ENCODE measurements at places on chromosomes 5 and 9.

GRCh38 chr9:122088880-122089706, 4.0 kb downstream of the TTLL11 start:
- DNase-seq, result no peak

DNA sequence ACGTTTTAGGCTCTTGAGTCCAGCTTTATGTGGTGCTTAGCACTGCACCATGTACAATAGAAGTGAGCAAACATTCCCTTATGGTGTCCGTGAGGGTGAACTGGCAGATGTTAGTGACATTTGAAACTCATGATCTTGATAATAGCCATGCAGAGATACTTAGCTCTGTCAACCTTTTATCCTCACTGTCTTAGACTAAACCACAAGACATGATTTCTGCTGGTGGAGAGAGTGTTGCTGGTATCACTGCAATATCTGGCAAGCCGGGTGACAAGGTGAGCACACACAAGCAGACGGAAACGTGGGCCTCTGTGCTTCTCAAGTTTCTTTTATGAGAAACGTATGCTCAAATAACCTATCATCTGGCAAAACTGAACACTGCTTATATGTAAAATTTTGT, 68.4 kb downstream of the CAST start:
- no peak for DNase-seq

GRCh38 chr5:136309932-136310598, 55.3 kb downstream of the TRPC7 start:
- DNase-seq, result no peak

DNA sequence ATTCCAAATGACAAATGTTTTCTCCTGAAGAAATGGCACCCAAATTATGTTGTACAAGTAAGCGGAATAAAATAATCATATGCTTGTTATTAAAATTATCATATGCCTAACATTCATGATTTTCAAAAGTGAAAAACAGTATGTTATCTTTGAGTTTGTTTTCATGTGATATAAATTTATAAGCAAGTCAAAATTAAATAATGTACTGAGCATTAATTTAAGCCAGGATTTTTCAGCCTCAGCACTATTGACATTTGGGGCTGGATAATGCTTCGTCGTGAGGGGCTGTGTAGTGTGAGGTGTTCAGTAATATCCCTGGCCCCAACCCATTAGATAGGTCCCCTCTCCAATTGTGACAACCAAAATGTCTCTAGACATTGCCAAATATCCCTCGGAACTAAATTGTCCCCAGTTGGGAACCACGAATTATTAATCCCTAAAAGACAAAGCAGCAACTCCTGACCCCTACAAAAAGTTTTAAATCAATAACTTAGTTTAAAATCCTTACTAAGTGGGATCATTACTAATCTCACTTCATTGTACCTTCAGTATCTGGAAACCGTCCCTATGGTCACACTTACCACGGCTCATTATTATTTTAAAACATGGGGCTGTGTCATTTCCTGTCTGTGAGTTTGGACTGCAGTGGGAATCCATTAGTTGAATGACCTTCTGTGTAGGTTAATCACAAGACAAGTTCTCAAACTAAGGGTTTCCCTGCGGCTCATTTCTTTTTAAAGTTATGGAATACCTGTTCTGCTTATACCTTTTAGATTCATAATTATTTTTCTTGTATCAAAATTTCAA, 1.3 kb upstream of the NNT start:
- no peak for DNase-seq

DNA sequence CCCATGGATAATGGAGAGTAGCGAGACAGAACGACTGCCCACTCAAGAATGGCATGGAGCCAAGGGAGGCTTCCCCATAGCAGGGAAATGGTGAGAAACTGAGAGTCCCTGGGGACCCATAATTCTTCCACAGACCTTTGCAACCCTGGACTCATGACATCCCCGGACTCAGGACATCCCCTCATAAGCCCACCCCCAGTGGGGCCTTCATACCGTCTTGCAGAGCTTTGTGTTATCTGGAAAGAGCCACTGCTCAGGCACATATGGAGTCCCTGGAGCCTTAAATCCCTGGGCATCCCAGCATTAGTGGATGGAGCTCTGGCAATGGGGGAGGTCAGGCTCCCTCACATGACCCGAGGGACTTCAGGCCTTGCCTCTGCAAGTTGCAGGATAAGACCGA, 865.4 kb upstream of the ARRDC3 start:
- no peak for DNase-seq

DNA sequence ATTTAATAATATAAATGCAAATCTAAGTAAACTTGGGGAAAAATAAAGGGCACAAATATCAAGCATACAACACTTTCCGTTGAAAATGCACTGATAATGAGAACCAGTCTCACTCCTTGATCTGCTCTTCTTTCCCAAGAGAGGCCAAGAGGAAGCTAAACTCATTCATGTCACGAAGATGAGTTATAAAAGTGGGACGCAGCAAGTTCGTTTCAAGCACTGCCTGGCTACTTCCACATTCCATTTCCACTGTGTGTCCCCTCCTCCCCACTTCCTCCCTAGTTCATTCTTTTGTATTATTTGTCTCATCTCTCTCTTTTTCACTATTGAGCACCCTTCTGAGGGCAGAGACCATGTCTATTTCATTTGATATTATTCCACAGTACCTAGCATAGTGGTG, 158.1 kb downstream of the SLC24A2 start:
- no peak for DNase-seq

- DNase-seq, result no peak
These were observed 6.9 kb upstream of the PTGDS start for GRCh38 chr9:136970361-136970760.

GRCh38 chr5:68533051-68533450, 317.5 kb downstream of the PIK3R1 start:
- no peak for DNase-seq

- DNase-seq, result no peak
These were observed 2040.5 kb upstream of the C9orf72 start for GRCh38 chr9:29613773-29614172.

- DNase-seq, result no peak
These were observed 70.1 kb upstream of the PANK3 start for GRCh38 chr5:168649306-168649705.

DNA sequence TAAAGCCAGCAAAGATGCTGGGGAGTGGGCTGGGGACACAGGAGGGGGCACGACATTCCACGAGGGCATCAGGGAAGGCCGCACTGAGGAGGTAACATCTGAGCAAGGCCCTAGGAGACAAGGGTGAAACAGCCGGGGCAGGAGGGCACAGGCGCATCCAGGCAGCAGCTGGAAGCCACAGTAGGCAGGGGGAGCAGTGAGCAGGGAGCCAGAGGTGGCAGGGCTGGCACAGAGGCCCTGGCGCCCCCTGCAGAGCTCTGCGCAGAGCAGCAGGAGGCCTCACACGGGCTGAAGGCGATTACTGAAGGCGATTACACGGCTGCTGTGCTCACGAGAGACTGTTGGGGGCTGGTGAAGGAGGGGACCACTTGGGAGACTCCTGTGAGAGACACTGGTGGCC, 15.4 kb downstream of the LMAN2 start:
- DNase-seq, result no peak

DNA sequence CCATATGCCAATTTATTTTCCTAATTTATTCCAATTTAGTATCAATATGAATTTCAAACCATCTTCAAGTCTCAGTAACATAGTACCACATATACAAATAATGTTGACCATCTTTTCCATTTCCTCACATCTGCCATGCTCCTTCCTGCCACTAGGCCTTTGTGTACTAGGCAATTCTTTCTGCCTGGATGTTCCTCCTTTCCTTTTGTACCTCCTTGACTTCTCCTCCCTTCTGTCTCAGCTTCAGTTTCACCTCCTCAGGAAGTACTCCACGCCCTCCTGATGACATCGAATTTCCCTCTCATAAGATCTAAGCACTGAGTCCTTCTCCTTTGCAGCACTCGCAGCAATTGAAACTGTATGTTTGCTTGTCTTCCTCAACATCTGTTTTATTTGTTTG, 53.9 kb downstream of the MEF2C start:
- no peak for DNase-seq

- DNase-seq, result no peak
These were observed 39.1 kb downstream of the TPD52L3 start for GRCh38 chr9:6367128-6367890.

DNA sequence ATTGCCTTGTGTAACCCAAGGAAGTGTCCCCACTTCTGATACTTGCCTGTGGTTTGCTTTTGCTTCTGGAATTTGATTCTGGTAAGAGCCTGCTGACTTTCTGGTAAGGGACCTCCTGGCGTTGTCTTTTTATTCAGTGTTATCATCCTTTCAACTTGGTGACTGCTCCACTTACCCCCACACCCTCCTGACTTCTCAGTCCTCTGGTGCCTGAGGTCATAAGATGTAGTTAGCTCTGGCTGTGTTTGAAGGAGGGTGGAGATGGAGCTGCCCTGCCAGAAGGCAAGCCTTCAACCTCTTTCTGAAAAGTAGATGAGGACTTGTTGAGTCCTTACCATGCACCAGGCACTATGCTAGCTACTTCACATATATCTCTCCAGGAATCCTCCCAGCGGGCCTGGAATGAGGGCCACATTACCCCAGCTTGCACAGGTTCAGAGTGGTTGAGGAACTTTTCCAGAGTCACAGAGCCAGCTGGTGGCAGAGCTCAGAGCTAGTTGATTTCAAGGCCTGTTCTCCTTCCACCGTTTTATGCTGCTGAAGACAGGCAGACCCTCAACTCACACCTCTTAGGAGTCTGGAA, 45.2 kb upstream of the PITX1 start:
- DNase-seq, result no peak

GRCh38 chr9:111898331-111899096, 1.9 kb downstream of the UGCG start:
- no peak for DNase-seq

DNA sequence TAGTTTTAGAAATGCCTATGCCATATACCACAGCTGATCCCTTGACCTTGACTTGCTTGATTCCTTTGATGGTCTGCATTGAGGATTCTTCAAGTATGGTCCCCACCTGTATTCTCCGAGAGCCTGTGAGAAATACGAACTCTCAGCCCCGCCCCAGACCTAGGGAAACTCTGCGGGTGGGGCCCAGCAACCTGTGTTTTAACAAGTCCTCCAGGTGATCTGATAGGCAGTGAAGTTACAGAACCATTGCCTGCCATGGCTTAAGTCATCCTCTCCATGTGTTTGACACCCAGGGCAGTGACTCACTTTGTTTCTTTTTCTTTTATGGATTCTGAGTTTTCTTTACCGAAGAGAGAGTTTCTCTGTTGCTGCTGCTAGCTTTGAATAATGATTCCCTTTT, 18.5 kb downstream of the FRMPD1 start:
- DNase-seq, result no peak

- DNase-seq, result no peak
These were observed 23.5 kb downstream of the IL7R start for GRCh38 chr5:35880156-35880555.

DNA sequence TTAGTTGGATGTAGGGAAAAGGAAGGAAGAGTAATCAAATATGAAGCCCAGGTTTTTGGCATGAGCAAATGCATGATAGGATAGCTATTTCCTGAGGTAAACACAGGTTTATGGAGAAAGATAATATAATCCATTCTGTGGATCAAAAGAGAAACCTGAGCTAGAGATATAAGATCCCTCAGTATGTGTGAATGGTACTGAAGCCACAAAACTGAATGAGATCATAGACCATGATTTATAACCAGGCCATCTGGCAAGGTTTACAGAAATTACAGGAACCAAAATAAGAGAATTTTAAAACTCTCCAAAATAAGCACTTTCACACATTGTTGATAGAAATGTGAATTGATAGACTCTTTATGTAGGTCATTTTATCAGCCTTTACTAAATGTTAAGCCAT, 28.7 kb upstream of the ECM2 start:
- DNase-seq, result no peak

DNA sequence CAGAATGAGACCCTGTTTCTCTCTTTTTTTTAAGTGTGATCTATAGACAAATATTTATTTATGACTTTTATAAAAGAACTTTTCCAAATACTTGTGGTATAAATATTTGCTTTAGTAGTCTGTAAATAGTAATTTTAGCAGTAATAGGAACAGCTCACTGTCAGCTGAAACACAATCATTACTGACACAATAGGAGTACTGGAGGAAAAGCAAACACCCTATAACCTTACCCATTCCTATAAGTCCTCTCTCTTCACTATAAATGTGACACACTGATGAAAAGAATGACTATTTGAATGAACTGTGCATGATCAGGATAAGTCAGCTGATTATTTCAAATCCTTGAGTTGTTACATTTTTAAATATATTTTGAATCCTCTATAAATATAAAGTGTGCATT, 72.4 kb downstream of the CDH12 start:
- no peak for DNase-seq

GRCh38 chr5:142683881-142684505, 1.9 kb downstream of the FGF1 start:
- no peak for DNase-seq

GRCh38 chr9:101566904-101567724, 27.7 kb downstream of the PPP3R2 start:
- DNase-seq, result no peak

GRCh38 chr9:76906647-76906975, 697 bp upstream of the PRUNE2 start:
- no peak for DNase-seq

DNA sequence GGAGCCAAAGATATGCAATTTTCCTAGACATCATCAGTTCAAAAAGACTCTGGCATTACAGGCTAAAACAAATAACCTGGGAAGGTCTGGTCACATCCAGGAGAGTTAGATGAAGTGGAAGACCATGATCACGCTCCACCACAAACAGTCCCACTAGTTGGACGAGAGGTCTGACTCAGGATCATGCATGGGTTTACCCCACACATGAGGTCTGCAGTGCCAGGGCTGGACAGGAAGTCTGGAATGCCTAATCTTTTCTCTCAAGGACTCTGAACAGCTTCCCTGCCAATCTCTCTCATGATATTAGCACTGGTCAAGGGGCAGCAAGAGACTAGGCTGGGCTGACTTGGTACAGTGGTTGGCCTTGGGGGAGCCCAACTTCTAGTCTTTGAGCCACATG, 7.1 kb downstream of the PRUNE2 start:
- no peak for DNase-seq

DNA sequence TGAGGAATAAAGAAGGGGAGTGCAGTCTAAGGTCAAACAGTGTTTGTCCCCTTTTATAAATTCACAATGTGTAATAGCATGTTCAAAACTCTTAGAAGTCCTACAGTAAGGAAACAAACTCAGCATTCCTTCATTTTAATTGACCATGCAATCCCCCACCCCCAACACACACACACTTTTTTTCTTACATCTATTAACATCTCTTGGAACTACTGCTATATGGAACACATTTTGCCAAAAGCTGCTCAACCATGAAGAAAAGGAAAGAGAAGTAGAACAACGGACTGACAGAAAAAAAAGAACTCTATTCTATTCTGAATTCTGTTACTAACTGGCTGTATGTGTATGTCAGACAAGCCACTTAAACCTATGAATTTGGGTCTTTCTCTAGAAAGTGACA, 2.8 kb upstream of the CTNNAL1 start:
- no peak for DNase-seq

DNA sequence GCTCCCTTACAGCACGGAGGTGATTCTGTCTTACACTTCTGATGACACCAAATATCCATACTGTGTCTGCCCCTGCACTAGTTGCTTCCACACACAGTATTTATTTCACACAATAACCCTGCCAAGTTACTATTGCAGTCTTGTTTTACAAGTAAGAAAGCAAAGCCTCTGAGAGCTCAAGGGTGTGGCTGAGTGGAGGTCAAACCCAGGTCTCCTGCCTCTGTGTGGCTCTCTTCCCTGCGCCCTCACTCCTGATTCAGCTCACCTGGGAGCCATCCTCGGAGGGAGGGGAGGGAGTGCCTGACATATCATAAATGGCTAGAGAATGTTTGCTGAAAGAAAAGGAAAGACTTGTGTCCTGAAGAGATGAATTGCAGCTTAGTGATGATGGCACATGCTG, 41.0 kb downstream of the MVB12B start:
- no peak for DNase-seq
